ENCODE measurements at places on chromosomes 11 and 22. TPM values are rescaled to one million over a fixed set of nuclear protein-coding genes. Genes with fewer than 3 reads are reported as not detected.

GRCh38 chr11:996681-997080, 39.8 kb downstream of the MUC6 start:
- DNase-seq: no peak

KCNJ1 gene
- not detected for polyA plus RNA-seq

DNA sequence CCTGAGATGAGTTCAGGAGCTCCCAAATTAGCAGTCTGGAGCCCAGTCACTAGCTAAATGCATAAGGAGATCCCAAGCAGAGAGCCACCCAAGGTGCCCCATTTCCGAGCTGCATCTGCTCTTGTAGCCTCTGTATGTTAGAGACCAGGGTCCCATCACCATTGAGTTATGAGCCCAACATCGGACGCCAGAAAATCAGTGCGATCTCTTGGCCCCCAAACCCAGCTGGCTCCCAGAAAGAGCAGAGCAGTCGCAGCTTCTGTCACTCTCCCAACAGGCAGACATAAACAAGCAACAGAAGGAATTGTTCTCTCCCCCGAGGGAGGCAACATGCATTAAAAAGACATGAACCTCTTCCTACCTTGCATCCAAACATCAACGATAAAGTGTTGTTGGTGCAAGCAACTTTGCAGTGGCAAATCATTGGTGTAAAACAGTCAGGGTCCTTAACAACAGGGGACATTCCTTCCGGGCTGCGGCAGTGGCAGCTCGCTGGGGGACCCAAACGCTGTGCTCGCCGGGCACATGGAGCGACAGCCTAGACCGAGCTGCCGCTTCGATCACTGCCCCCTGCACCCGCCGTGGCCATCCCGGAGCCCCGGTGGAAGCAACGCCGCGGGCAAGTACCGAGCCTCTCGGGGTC, 907.1 kb downstream of the DLG2 start:
- no peak for DNase-seq

DNA sequence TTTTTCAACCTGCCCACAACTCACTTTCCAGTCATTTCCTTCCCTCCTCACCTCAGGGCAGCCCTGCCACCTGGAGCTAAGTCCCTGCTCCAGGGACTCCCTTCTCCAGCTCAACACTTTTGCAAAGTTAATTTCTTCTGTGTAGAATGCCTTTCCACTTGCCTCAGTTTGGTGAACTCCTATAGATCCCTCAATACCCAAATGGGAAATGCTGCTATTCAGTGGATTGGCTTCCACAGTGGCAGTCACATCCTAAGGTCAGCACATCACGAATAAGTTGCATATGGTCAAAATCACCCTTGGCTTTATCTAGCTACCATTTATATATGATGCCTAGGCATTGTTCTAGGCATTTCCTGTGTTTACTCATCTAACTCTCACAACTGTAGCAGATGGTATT, 23.6 kb downstream of the GDPD5 start:
- DNase-seq: no peak

- DNase-seq: no peak
Observed at GRCh38 chr11:85539740-85540139, 87.4 kb downstream of the DLG2 start.

BATF2 gene
- 1.2 TPM for polyA plus RNA-seq

DNA sequence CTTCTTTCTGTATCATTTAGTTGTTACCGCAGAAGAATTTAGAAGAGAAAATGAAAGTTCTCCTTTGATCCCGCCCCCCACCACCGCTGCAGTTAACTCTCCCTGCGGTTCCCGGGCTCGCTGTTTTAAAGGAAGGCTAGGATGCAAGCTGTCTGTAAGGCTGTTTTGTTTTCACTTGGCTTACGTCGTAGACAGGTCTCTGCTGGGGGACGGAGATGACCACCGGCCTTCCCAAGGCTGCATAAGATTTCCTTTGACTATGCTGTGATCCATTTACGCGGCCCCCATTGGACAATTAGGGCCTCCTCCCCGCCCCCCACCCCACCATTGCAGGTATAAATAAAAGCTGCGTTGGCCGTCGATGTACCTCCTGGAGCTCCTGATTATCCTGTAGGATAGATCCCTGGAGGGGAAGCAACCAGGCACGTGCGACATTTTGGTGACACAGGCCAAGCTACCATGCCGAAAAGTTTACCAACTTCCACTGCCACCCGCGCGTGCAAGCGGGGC, 1.4 kb upstream of the CPT1A start:
- DNase-seq: peak; percentile 29

DNA sequence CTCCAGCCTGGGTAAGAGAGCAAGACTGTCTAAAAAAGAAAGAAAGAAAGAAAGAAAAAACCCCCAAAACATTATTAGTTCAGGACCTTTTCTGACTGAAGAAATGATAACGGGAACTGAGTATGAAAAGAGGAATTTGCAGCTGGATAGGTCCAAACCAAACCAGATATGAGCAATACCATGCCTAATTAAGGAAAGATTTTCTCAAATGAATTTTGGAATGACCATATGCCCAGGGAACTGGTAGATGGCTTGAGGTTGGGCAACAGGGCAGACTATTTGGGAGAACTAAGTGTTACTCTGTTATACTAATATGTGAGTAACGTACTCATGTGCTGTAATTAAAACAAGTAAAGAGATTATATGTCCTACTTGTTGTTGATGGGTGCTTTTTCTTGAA, 186.1 kb downstream of the TMEM135 start:
- peak; percentile 8 for DNase-seq

DNA sequence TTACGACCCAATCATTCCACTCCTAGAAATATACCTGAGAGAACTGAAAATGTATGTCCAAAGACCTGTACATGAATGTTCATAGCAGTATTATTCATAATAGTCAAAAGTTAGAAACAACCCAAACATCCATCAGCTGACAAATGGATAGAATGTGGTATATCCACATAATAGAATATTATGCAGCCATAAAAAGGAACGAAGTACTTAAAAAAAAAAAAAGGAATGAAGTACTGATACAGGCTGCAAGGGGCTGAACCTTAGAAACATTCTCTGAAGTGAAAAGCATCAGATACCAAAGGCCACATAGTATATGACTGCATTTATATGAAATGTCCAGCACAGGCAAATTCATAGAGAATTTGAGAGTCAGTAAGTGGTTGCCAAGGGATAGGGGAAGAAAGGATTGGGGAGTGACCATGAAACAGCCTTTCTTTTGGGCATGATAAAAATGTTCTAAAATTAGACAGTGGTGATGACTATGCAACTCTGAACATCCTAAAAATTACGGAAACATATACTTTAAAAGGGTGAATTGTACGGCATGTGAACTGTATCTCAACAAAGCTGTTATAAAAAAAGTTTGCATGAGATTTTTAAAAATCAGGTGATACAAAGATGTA, 1.8 kb downstream of the TPST2 start:
- no peak for DNase-seq

DNA sequence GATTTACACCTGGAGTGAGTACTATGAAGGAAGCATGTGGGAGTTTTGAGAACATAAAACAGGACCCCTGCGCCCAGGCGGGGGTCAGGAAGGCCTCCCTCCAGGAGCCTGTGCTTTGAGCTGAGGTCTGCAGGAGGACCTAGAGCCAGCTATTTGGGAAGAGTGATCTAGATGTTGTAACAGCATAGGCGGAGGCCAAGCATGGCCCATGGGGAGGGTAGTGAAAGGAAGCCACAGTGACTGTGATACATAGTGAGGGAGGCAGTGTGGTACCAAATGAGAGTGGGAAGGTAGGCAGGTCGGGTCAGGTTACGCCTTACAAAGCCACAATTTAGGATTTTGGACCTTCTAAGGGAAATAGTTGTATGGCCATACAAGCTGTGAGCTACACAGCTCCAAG, 147.5 kb downstream of the PARVA start:
- DNase-seq: no peak

SPDYC gene
- polyA plus RNA-seq: not detected

DNA sequence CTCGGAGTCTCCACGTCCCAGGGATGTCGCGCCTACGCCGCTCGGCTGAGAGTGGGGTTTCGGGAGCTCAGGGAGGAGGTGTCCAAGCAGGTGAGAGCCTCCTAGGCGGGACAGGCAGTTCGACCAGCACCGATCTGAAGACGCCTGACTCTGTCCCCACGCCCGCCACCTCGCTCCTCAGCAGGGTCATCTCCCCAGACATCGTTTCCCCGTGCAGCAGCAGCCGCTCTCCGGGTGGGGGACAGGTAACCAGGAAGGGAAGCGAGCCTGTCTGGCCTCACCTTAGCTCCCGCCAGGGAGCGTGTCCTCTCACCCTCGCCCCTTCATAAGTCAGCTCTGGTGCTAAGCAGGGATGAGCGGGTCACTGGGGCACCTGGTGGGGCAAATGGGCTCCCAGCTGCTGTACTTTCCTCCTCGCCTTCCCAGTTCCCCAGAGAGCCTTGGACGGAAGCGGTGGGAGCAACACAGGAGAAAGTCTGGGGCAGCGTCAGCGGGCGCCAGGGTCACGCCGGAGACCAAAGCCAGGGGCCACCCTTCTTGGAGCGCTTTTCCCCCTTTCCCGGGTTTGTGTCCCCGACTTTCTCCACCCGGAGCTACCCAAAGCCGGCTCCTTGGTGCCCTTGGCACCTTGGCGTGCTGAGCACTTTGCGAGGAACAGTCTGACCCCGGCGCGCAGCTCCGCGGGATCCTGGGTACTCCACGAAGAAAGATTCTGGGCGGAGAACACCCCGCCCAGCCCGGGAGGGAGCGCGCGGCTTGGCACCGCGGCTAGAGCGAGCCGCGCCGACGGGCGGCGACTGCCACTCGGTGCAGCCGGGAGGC, 1.6 kb downstream of the SPON1 start:
- no peak for DNase-seq

DNA sequence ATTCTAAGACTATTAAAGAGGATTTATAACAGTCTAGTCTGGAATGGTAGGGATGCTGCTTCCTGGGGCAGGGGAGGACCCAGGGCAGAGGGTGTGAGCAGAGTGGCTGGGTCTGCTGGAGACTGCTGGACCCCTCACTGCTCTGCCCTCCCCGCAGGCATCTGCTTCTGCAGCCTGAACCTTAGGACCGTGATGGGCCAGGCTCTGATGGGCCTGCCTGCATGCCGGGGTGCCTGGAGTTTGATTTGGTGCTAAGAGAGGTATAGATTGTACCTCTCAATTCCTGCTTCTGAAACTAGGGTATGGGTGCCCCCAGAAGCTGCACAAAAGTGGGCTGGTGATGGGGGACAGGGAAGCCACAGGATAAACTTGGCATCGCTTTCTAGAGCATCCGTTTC, 54.9 kb downstream of the CD82 start:
- no peak for DNase-seq

- no peak for DNase-seq
Observed at GRCh38 chr11:1203505-1204271, 19.2 kb upstream of the MUC5B start.

- DNase-seq: peak; percentile 65
Observed at GRCh38 chr11:123111465-123111864, 49.5 kb upstream of the HSPA8 start.

GRCh38 chr22:26608129-26608528, 9.7 kb downstream of the CRYBB1 start:
- no peak for DNase-seq

KLHL35 gene
- 3.3 TPM for polyA plus RNA-seq

LRRC4C gene
- 0.03 TPM for polyA plus RNA-seq

PATE3 gene
- polyA plus RNA-seq: not detected

DNA sequence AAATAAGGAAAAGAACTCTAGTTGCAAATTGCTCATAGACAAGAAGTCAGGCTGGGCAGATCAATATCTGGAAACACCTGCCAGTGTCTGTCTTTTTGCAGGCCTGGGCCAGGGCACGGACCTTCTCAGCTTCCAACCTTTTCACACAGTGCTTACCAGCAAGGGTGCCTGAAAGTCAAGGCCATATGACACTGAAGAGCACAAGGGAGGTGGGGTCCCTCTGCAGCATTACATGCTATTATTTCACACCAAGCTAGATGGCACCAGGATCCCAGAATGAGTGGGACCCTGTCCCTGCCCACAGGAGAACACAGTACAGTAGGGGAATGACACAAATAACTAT, 5.9 kb upstream of the PEX26 start:
- no peak for DNase-seq

GRCh38 chr11:59771605-59772004, 16.4 kb downstream of the STX3 start:
- no peak for DNase-seq

DNA sequence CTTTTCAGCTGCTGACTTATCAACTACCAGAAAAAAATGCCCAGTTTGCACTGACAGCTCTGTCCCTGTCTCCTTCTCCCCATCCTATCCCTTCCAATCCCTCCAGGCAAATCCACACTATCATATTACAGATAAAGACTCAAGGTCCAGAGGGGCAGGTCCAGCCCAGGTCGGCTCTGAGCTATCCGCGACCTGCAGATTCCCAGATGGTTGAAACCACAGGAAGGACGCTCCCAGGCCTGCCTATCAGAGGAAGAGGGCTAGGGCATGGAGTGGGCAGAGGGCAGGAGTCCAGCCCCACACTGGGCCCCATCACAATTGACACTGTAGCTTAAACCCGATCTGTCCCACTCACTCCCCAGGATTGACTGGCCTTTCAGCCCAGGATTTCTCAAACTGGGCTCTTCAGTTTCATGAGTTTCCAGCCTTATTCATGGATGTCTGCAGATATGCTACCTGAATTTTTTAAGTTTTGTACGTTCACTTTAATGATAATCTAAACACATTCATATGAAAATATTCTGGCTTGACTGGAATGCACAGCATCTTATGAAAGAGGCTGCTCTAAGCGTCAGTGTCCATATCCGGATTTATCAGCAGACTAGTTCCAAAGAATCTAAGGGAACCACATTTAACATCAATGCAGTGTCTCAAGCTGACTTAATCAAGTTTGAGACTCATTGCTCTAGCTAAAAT, 16.4 kb upstream of the FCHSD2 start:
- DNase-seq: peak; percentile 90

DNA sequence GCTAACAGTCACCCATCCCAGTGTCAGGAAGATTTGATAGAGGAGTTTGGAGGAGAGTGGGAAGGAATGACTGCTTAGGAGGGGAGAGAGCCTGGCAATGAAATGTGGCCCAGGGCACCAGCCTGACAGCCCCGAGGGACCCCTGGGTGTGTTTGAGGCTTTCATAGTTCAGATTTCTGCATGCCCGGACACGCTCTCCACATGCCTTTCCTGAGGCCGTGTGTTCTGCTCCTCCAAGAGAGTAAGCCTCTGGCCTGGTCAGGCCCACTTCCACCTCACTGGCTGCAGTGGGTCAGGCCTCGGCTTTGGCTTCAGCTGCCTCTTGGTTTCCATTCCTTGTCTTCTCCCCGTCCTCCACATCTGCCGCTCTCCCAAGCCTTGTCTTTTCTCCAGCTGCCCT, 78.4 kb downstream of the C22orf31 start:
- DNase-seq: no peak

EFEMP2 gene
- 601 TPM for polyA plus RNA-seq

GNAZ gene
- polyA plus RNA-seq: 1.5 TPM

MRGPRX4 gene
- polyA plus RNA-seq: 0.05 TPM

DNA sequence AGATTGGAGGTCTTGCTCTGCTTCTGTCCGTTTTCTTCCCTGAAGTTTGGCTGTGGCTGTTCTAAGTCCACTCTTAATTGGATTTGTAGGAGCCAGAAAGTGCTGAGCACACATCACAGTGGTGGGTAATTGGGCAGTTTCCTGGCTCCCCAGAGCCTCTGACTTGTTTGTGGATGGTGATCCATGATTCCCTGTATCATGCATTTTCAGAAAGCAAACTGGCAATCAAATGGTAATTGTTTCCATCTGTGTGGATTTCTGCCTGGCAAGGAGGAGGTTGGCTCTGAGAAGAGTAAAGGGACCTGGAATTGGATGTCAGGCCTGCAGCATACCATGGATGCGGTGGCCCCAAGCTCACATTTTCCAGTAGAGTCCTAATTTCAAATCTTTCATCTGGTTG, 49.5 kb downstream of the PPFIBP2 start:
- no peak for DNase-seq
